ENCODE measurements at places on chromosomes 4 and X. TPM values are rescaled to one million over a fixed set of nuclear protein-coding genes. Genes with fewer than 3 reads are reported as not detected.

- no peaks in the 10 kb centered on the region for H3K27me3 ChIP-seq
- no peak overlapping the region for H3K4me3 ChIP-seq
- no peak overlapping the region for H3K27ac ChIP-seq
- no peaks in the 10 kb centered on the region for H3K4me1 ChIP-seq
- H3K36me3 ChIP-seq, result no peaks in the 10 kb centered on the region
These were observed 128.5 kb downstream of the SPRY1 start for GRCh38 chr4:123524958-123525628.

DNA sequence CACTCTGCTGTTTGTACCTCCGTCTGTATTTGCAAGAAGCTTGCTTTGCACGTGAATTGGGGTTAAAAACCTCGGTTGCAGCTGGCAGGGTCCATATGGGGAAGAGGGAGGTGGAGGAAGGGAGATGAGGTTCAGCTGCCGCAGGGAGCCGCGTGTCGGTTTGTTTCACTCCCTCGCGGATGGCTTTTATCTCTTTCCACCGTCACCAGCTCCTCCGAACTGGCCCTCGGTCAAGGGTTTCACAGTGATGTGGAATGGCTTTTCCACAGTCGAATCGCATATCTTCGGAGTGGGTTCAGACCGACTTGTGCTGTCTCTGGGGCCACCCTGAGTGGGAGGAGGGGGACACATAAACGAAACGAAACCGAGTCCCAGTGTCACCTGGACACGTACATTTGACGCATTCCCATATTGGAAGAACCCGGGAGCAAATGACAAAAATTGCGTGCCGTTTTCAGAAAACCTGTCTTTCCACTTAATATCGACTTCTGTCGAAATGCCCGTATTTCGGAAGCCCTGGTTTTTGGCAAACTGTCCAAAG, 929 bp downstream of the ZBTB33 start:
- DNase-seq, result no peak
- H3K27ac ChIP-seq, result peak overlapping the region; percentile 86
- peaks cover 29% of the 10 kb centered on the region for H3K36me3 ChIP-seq
- H3K27me3 ChIP-seq, result no peaks in the 10 kb centered on the region
- peak overlapping the region; percentile 93 for H3K4me3 ChIP-seq

GRCh38 chr4:123966990-123967769, 570.6 kb downstream of the SPRY1 start:
- no peak overlapping the region for H3K4me3 ChIP-seq
- no peaks in the 10 kb centered on the region for H3K27me3 ChIP-seq
- H3K27ac ChIP-seq, result no peak overlapping the region
- H3K36me3 ChIP-seq, result no peaks in the 10 kb centered on the region

DNA sequence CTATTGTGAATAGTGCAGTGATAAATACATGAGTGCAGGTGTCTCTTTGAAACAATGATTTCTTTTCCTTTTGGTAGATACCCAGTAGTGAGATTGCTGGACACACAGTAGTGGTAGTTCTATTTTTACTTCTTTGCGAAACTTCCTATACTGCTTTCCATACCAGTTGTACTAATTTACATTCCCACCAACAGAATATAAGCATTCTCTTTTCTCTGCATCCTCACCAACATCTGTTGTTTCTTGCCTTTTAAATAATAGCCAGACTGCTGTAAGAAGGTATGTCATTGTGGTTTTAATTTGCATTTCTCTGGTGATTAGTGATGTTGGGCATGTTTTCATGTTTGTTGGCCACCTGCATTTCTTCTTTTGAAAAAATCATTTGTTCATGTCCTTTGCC, 105.9 kb downstream of the COL4A6 start:
- H3K36me3 ChIP-seq, result no peaks in the 10 kb centered on the region
- no peak overlapping the region for H3K4me3 ChIP-seq
- H3K27ac ChIP-seq, result no peak overlapping the region
- no peaks in the 10 kb centered on the region for H3K4me1 ChIP-seq
- no peak for DNase-seq
- H3K27me3 ChIP-seq, result no peaks in the 10 kb centered on the region

GRCh38 chr4:184169225-184169867, 48.3 kb downstream of the ENPP6 start:
- H3K4me3 ChIP-seq, result no peak overlapping the region
- H3K36me3 ChIP-seq, result no peaks in the 10 kb centered on the region
- H3K27ac ChIP-seq, result no peak overlapping the region
- peaks cover 5% of the 10 kb centered on the region for H3K4me1 ChIP-seq

DNA sequence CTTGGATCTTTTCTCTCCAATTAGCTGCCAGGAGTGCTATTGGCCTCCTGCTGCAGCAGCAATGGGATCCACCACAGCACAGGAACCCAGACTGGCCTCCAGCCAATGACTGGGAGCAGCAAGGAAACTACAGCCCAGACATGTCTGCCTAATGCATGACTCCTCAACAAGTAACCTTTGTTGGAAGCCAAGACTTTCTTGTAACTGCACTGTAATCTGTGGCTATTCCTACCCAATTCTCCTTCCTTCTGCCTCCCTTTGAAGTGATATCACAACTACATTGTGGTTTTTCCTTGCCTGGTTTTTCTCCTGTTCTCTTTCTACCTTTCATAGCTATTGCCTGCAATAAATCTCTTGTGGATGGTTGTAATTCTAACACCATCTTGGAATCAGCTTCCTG, 39.8 kb downstream of the SNCA start:
- H3K36me3 ChIP-seq, result no peaks in the 10 kb centered on the region
- H3K27ac ChIP-seq, result no peak overlapping the region
- H3K27me3 ChIP-seq, result no peaks in the 10 kb centered on the region
- no peak for DNase-seq
- no peak overlapping the region for H3K4me3 ChIP-seq

MSX1 gene
- not detected for total RNA-seq

FAT4 gene
- total RNA-seq, result not detected

Data from activated B cell treated with CpG ODN at 0.5 μM for 24 hours (primary cell).